ENCODE measurements at places on chromosomes 12 and 14. TPM values are rescaled to one million over a fixed set of nuclear protein-coding genes. Genes with fewer than 3 reads are reported as not detected.

Gene KANSL2
- total RNA-seq = 36.7 TPM

Gene TGM1
- total RNA-seq = 1.5 TPM

Gene PTGER2
- 3.8 TPM for total RNA-seq

Gene ANO2
- 0.21 TPM for total RNA-seq

Gene C12orf54
- total RNA-seq = not detected

Gene CCDC177
- total RNA-seq = 0.03 TPM

Gene GYS2
- not detected for total RNA-seq

Gene TUNAR
- total RNA-seq = not detected

Gene PRIMA1
- 0.45 TPM for total RNA-seq

Gene FZD10
- total RNA-seq = not detected

Gene WNT1
- total RNA-seq = 0.09 TPM

Gene WIF1
- total RNA-seq = not detected

Gene HELB
- 0.80 TPM for total RNA-seq

Gene CD163L1
- total RNA-seq = 0.53 TPM

Gene ACRBP
- total RNA-seq = not detected

Measured in A549 treated with AZD2906 at 1 μM for 4 hours (cell line).